ENCODE measurements at places on chromosomes 6 and 20.

DNA sequence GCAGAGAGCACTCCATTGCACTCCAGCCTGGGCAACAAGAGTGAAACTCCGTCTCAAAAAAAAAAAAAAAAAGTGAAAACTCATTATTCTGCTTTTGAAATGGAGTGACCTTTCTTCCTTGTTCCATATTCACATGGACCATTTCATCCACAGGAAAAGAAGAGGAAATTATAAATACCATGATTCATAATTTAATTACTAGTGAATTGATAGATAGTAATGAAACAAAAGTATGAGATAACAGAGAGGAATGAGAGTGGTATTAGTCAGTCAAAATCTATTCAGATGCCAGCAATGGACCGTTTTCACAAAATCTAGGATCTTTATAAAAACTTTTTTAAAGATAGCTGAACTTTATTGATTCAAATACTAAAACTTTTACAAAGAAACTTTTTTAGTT is 443.1 kb upstream of the FLRT3 start:
- DNase-seq, result no peak

GRCh38 chr20:52805296-52805571 is 166.9 kb upstream of the TSHZ2 start:
- no peak for DNase-seq

- no peak for DNase-seq
Observed at GRCh38 chr20:12949429-12949980, 59.3 kb upstream of the SPTLC3 start.

GRCh38 chr6:154824076-154824475 is 90.9 kb downstream of the SCAF8 start:
- no peak for DNase-seq

All from activated CD8-positive, alpha-beta T cell treated with anti-CD3 and anti-CD28 coated beads for 36 hours (primary cell).